T-cell (primary cell): ENCODE measurements at places on chromosomes 6 and 20. TPM values are rescaled to one million over a fixed set of nuclear protein-coding genes. Genes with fewer than 3 reads are reported as not detected.

The FRK gene
- 0.07 TPM for total RNA-seq

DNA sequence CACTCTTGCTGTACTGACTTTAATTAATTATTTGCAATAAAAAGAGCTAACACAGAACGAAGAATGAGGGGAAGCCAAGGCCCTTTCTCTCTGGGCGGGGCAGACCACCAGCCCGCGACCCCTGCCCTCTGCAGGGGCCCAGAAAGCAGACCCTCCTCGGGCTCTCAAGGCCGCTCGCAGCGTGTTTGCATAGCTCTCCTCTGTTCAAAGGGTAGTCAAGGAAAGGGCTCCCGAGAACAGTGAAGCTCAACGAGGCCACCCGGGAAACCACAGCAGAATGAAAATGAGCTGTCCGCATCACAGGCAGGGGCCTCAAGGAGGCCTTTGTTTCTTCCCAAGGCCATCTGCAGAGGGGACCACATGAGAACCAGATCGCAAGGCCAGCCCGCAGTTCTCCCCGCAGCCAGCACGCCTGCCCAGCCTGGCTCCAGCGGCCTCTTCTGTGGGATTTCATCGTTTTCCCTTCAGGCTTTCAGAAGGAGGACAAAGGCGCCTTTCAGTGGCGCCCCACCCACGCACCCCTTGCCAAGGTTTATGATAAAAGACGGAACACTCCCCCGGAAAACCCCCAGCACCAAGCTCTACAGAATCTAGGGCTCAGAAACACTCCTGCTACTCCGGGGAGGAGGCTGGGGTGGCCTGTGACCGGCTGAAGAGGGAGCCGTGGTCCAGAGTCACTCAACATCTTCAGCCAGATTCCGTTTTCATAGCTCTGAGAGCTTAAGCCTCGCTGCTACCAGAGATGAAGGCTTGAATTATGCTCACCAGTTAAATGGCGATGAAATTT, 25.3 kb downstream of the ACSS1 start:
- H3K27me3 ChIP-seq = no peaks in the 10 kb centered on the region
- no peak overlapping the region for H3K4me3 ChIP-seq
- DNase-seq = no peak
- no peak overlapping the region for H3K27ac ChIP-seq

DNA sequence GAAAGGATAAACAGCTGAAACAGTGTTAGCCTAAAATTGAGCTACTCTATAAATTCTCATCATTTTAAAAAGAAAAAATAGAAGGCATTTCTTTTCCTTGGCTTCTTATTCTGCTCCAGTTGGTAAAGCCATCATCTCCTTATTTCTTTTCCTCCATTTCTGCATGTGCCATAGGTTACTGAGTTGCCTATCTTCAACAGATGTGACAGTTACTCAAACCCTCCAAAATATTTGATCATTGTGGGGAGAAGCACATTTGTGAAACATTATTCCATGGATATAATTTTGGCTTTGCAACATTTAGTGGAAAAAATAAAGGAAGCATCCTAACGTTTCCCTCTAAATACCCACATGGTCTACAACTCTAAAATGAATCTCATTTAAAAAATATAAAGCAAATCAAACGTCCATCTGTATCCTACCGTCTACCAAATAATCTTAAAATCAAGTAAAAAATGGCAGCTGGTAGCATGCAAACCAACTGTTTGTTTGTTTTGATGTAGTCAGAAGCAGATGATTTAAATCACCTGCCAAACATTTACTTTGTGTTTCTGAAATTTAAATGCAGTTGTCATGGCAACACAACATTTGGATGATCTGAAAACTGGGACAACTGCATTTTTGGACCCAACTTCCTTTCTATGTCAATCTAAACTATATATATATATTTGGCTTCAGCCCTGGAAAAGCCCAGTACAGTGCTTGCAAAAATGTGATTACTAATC, 16.8 kb upstream of the SNX9 start:
- H3K4me3 ChIP-seq = no peak overlapping the region
- H3K4me1 ChIP-seq = no peaks in the 10 kb centered on the region

The PNPLA1 gene
- not detected for total RNA-seq

GRCh38 chr6:54236984-54237383, 71.3 kb upstream of the TINAG start:
- no peaks in the 10 kb centered on the region for H3K36me3 ChIP-seq
- H3K4me1 ChIP-seq = no peaks in the 10 kb centered on the region
- DNase-seq = no peak

DNA sequence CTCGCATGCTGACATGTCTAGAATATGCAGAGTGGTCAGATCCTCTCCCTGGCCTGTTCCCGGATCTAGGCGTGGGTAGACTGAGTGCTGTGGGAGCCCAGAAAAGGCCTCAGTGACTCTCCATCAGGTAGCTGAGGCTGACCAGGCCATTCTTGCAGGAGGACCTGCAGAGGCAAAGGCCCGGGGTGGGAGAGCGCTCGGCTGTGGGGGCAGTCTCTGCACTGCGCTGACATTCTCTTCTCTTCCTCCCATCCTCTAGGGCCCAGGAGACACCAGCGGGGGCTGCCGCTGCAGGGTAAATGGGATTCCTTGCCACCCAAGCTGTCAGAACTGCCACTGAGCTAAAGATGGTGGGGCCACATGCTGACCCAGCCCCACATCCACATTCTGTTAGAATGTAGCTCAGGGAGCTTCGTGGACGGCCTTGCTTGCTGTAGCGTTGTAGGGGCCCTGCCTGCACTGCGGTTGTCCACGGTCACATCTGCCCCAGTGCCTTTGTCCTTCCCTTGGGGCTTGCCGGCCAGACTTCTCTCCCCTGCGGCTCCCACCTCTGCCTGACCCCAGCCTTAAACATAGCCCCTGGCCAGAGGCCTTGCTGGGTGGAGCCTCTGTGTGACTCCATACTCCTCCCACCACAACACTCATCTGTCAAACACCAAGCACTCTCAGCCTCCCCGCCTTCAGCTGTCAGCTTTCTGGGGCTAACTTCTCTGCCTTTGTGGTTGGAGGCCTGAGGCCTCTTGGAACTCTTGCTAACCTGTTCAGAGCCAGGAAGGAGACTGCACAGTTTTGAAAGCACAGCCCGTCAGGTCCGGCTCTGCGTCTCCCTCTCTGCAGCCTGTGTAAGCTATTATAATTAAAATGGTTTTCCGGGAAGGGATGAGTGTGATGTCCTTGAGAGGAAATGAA, 22.2 kb downstream of the RBCK1 start:
- no peak overlapping the region for H3K27ac ChIP-seq
- no peak overlapping the region for H3K4me3 ChIP-seq
- H3K27me3 ChIP-seq = no peaks in the 10 kb centered on the region
- H3K4me1 ChIP-seq = peaks cover 38% of the 10 kb centered on the region
- H3K36me3 ChIP-seq = peaks cover 68% of the 10 kb centered on the region

The MOG gene
- total RNA-seq = not detected

The FKBP1C gene
- 0.20 TPM for total RNA-seq

- peaks cover 6% of the 10 kb centered on the region for H3K4me1 ChIP-seq
- H3K27ac ChIP-seq = no peak overlapping the region
- no peak for DNase-seq
- no peak overlapping the region for H3K4me3 ChIP-seq
- H3K36me3 ChIP-seq = peaks cover 54% of the 10 kb centered on the region
Measured at GRCh38 chr6:31686483-31686882, 5.6 kb upstream of the LY6G5C start.

DNA sequence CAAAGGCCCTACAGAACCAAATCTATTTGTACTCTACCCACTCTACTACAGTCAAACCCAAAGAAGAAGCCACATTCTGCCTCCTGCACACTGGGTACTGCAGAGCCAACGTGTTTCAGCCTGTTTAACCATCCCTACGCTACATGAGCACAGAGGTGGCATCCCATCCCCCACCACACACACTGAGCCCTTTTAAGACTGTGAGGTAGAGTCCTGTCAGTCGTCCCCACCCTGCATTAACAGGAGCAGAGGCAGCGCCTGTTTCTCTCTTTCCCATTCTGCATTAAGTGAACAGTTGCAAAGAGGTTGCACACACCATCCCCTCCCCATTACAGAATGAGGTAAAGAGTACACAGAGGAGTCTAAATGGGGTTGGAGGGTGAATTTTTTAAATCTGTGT, 5.2 kb upstream of the RSPH4A start:
- H3K36me3 ChIP-seq = no peaks in the 10 kb centered on the region
- peaks cover 4% of the 10 kb centered on the region for H3K4me1 ChIP-seq
- no peak overlapping the region for H3K27ac ChIP-seq
- no peak for DNase-seq
- no peak overlapping the region for H3K4me3 ChIP-seq
- no peaks in the 10 kb centered on the region for H3K27me3 ChIP-seq

The LAMA4 gene
- not detected for total RNA-seq

- H3K27me3 ChIP-seq = peaks cover 9% of the 10 kb centered on the region
- DNase-seq = no peak
- H3K4me3 ChIP-seq = no peak overlapping the region
- no peaks in the 10 kb centered on the region for H3K36me3 ChIP-seq
- peaks cover 2% of the 10 kb centered on the region for H3K4me1 ChIP-seq
Measured at GRCh38 chr6:166774770-166775169, 147.7 kb upstream of the RPS6KA2 start.

GRCh38 chr20:33785503-33785902, 25.6 kb upstream of the CHMP4B start:
- no peak overlapping the region for H3K4me3 ChIP-seq
- no peak for DNase-seq
- no peaks in the 10 kb centered on the region for H3K36me3 ChIP-seq
- H3K27me3 ChIP-seq = no peaks in the 10 kb centered on the region
- no peak overlapping the region for H3K27ac ChIP-seq
- H3K4me1 ChIP-seq = peaks cover 2% of the 10 kb centered on the region

DNA sequence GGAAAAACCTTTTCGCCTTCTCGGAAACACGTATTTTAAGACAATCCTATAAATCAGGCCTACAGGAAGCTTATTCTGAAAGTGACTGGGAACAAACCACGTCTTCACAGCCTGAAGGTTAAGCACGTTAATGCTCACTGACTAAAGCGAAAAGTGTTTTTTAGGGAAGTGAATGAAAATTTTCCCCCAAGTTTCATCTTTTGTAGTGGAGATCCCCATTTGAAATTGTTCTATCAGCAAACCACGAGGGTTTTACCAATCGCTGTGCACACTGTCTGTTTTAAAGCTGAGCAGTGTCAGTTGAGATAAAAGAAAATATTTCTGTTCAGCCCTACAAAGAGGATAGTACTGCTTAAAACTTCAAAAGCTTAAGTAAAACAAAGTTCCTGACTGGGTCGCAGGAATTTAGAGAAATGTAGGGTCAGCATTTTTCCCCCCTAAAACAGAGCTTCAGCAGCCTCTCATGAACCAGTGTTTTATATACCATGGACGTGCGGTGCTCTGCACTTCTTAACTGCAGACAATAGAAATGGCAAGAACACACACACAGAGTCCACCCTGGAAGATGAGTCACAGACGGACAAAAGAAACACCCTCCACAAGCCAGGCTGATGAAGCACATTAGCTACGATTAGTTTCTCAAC, 34.9 kb downstream of the SLC22A23 start:
- H3K4me1 ChIP-seq = no peaks in the 10 kb centered on the region
- H3K27me3 ChIP-seq = no peaks in the 10 kb centered on the region

GRCh38 chr20:50695135-50695872, 4.0 kb upstream of the RIPOR3 start:
- DNase-seq = no peak
- H3K36me3 ChIP-seq = no peaks in the 10 kb centered on the region
- no peak overlapping the region for H3K4me3 ChIP-seq
- H3K27ac ChIP-seq = no peak overlapping the region
- no peaks in the 10 kb centered on the region for H3K27me3 ChIP-seq

The MTRF1L gene
- total RNA-seq = 11.0 TPM

GRCh38 chr20:39897781-39898466, 791.1 kb downstream of the MAFB start:
- H3K4me1 ChIP-seq = no peaks in the 10 kb centered on the region
- no peak for DNase-seq
- H3K27ac ChIP-seq = no peak overlapping the region
- H3K4me3 ChIP-seq = no peak overlapping the region
- no peaks in the 10 kb centered on the region for H3K27me3 ChIP-seq
- H3K36me3 ChIP-seq = no peaks in the 10 kb centered on the region

DNA sequence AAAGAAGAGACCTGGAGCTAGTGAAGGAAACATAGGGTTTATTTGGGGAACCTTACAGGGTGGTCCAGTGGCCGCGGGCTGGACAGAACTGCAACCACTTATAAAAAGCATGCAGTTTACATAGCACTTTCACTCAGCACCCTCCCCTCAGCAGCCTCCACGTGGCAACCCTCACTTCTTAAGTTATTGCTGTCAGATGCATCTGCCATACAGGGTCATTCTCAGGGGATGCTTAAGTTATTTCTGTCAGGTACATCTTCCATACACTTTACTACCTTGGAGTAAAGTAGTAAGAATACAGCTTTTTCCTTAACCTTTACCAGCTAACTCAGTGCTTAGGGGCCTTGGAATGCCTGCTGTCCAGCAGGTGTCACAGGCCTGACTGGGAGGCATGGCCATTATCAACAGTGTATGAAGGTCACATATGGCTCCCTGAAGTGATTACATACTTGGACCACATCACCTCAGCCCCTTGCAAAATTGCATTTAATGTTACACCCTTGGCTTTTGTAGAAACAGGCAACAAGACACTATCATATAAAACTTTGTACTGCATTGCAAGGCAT, 2.0 kb upstream of the NOL7 start:
- H3K27ac ChIP-seq = no peak overlapping the region
- DNase-seq = no peak

DNA sequence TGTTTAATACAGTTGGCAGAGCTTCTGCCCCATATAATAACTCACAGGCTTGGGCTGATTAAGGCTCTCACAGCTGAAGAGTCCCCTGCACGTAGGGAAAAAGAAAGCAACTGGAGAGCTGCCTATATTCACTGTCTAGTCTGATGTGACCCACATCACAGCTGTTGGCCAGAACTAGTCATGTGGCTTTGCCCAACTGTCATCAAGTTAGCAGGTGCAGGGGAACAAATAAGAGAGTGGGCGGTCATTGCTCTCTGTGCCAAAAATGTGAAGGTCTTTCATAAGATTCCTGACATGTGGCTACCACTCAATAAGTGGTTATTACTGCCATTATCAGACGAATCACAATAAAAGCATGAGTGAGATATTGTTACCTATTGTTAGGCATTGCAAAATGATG, 665.2 kb downstream of the DOK5 start:
- no peaks in the 10 kb centered on the region for H3K27me3 ChIP-seq
- no peak overlapping the region for H3K4me3 ChIP-seq
- H3K4me1 ChIP-seq = no peaks in the 10 kb centered on the region
- H3K36me3 ChIP-seq = no peaks in the 10 kb centered on the region
- no peak for DNase-seq
- H3K27ac ChIP-seq = no peak overlapping the region

GRCh38 chr20:53126185-53126584, 154.0 kb downstream of the TSHZ2 start:
- no peaks in the 10 kb centered on the region for H3K4me1 ChIP-seq
- no peak for DNase-seq
- H3K4me3 ChIP-seq = no peak overlapping the region
- no peaks in the 10 kb centered on the region for H3K27me3 ChIP-seq
- H3K36me3 ChIP-seq = no peaks in the 10 kb centered on the region

The SPINT4 gene
- total RNA-seq = not detected

The FAM217A gene
- total RNA-seq = not detected

The MCHR2 gene
- not detected for total RNA-seq

- DNase-seq = peak; percentile 10
- no peaks in the 10 kb centered on the region for H3K36me3 ChIP-seq
- no peak overlapping the region for H3K4me3 ChIP-seq
- H3K27ac ChIP-seq = no peak overlapping the region
Measured at GRCh38 chr20:20734475-20734948, 22.1 kb upstream of the RALGAPA2 start.

- DNase-seq = no peak
- H3K4me3 ChIP-seq = no peak overlapping the region
- no peak overlapping the region for H3K27ac ChIP-seq
- H3K27me3 ChIP-seq = no peaks in the 10 kb centered on the region
Measured at GRCh38 chr6:35197196-35197595, 16.6 kb upstream of the SCUBE3 start.
